ENCODE measurements at places on chromosomes 1 and 21.

- no peak for DNase-seq
Measured at GRCh38 chr1:26160527-26161414, 1.9 kb downstream of the FAM110D start.

DNA sequence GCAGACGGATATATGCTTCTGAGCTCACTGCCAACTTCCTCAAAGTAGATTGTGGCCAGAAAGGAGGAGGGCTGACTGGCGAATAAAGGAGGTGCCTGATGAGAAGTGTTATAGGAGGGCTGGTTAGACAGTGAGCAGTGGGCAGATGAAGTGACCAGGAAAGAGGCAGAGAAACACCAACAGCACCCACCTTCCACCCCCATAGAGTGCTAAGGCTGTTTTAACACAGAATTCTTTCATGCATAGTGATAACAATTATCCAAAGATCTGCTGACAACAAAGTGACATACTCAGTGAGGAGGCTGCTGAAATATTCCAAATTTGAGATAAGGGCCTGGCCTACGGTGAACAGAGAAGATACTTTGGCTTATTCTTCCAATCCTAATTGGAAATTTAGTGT, 21.2 kb upstream of the MTR start:
- no peak for DNase-seq

GRCh38 chr1:3741566-3742438, 10.4 kb upstream of the CCDC27 start:
- no peak for DNase-seq

DNA sequence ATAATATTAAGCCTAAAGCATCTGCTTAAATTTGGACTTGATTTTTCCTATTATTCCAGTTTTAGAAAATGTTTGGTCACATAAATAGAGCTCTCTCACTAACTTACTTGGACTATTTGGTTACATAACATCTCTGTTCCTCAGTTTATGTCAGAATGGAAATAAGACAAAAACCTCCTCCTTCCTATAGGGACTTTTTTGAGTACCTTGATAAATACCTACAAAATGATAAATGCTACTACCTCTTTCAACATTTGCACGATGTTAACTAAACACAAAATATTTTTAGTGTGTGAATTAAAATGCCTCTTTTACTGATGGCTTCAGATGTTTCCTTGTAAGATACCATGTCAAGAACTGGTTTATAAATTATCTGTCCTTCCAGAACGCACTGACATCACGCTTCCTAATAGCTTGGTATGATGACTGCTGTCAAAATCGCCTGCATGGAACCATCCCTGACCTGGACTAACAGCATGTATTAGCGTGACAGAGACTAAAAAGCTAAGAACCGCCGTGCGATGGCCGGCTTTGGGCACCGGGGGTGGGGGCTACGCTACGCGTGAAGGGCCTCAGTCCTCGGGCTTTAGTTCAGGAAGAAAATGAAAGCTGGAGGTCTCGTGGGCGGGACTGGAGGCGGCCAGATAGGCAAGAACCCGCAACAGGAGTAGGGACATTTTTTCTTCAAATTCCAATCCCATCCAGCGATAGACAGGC, 133.2 kb upstream of the BARHL2 start:
- DNase-seq: no peak

DNA sequence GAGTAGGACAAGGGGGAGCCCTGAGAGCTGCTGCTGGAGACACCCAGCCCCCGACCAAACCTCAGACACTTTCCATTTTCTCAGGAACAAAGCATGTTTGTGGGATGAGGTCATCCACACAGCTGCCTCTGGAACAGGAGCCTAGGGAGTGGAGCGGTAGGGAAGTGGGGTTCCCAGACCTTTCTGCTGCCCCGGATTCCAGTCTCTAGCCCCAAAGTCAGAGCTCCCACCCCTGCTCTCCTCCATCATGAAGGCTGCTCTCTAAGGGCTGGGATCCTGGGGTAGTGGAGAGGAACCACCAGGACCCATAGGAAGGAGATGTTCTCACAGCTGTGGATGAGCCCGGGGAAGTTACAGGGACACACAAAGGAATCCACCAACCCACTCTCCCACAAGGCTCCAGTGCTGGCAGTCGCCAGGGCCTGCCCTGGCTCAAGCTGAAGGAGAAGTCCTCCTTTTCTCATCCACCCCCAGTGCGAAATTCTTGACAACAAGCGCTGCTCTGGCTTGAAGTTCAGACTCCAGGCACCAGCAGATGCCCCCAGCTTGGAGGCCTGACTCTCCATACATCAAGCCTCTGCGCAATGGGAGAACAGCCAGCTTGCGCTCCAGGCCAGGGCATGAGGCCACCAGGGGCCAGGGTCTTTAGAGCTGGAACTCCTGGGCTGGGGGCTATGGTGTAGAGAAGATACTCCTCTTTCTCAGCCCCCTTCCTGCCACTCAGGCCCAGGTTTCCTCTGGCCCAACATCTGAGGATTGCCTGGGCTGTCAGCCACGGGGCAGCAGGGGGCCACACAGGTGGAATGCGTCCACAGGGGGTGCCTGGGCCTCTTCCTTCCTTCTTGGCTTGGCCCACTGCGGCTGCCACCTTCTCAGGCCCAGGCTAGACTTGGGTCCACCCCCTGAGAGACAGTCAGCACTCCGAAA, 4.5 kb downstream of the FHL3 start:
- peak; percentile 50 for DNase-seq

DNA sequence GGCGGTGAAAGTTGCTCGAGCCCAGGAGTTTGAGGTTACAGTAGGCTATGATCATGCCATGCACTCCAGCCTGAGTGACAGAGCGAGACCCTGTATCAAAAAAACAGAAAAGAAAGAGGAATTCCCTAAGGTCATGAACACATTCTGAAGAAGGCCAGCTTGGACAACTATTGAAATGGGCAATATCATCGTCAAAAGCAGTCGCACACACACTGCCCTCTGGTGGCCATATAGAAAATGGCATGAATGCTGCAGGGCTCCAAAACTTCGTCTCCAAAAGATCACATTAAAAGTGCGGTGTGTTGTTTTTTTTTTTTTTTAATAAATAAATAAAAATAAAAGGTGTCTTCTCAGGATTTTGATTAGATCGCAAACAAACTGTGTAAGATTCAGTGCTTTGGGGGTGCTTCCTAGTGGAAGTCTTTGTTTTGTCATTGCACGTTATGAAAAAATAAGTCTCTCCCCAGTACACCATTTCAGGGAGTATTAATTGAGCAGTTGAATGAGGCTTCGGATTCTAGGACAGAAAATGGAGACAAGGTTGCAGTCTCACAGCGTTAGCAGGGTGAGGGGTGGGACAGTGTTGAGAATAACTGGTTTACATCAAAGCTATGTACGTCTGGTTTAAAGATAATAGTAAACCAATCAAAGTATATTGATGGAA, 87.5 kb upstream of the FMN2 start:
- DNase-seq: peak; percentile 69

- peak; percentile 76 for DNase-seq
Measured at GRCh38 chr1:20184481-20184900, 1.4 kb upstream of the UBXN10 start.

GRCh38 chr1:182337736-182338571, 53.6 kb downstream of the GLUL start:
- no peak for DNase-seq
